ENCODE measurements at places on chromosomes 2 and 18.
A peak's percentile ranks its signal among the peaks of the same experiment; 100 is the strongest.

- no peak for DNase-seq
These were observed 2.4 kb downstream of the KLF11 start for GRCh38 chr2:10045561-10046355.

GRCh38 chr2:142926445-142926844, 49.0 kb downstream of the KYNU start:
- DNase-seq, result no peak

DNA sequence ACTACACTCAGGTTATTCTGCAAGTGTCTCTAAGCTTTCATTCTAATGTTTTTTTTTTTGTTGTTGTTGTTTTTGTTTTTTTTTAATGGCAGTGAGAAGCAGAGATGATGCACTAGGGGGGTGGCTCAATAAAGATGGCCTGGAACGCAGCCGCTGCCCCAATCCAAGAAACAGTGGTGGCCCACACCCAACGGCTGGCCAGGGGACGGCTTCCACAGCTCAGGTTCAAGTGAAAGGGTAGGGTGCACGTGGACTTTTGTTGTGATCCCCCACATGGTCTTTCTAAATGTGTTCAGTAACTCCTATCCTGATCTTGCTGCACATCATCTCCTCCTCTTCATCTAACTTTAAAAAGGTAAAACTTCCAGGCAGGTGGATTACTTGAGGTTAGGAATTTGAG, 190.1 kb downstream of the NDUFA10 start:
- no peak for DNase-seq

DNA sequence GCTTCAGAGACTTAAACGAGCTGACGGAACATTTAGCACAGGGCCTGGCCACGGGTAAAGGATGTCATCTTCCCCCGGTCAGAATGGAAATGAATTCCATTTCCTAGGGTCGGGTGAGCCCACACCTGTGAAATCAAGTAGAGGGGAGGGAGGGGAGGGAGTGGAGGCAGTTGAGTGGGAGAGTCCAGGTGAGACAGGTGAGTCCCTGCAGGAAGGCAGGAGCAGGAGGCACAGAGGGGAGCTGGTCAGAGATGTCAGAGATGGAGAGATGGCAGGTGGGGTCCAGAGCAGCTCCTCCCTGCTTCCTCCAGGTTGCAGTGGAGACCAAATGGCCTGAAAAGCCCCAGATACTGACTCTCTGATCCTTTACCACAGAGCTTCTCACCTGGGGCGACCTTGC, 55.2 kb downstream of the SH3BP4 start:
- DNase-seq, result no peak

DNA sequence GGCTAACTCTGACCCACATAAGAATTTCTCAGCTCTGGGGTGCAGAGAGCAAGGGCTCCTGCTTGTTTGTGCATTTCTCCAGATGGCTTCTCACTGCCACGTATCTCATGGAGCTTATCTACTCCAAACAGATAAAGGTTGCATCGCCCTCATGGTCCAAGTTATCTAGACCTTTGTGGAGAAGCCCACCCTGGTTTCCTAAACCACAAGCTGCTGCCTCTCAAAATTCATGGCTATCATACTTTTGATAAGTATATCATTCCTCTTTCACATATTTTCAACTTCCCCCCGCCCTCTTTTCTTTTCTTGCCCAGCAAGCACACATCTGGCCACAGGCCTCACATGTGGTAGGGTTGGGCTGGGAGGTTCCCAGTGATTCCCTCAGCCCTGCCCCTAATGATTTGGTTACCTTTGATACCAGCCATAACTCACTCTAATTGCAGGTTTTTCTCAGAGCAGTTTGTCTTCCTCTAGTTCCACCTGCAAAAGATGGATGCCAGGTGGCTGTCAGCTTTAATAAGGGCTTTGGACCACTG, 146.0 kb downstream of the RHBDD1 start:
- DNase-seq, result no peak

- no peak for DNase-seq
These were observed 18.9 kb downstream of the AAK1 start for GRCh38 chr2:69624611-69625010.

DNA sequence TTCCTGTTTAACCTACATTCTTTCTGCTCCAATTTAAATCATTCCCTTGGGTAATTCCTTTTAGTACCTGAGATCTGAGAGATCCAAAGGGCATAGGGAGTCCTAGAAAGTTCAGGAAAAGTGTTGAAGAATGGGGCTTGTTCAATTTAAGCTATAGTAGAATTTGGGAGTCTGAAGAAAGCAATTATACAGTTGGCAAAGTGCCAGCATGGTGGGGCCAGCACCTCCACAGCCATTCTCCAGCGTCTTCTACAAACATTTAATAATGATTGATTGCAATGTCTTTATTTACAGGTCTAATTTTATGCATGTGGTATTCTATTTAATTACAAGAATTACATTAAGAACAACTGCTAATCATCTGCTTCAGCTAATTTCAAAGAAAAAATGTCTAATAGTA, 957.7 kb upstream of the GYPC start:
- DNase-seq, result no peak

GRCh38 chr2:224360801-224361251, 41.1 kb downstream of the FAM124B start:
- DNase-seq, result no peak

DNA sequence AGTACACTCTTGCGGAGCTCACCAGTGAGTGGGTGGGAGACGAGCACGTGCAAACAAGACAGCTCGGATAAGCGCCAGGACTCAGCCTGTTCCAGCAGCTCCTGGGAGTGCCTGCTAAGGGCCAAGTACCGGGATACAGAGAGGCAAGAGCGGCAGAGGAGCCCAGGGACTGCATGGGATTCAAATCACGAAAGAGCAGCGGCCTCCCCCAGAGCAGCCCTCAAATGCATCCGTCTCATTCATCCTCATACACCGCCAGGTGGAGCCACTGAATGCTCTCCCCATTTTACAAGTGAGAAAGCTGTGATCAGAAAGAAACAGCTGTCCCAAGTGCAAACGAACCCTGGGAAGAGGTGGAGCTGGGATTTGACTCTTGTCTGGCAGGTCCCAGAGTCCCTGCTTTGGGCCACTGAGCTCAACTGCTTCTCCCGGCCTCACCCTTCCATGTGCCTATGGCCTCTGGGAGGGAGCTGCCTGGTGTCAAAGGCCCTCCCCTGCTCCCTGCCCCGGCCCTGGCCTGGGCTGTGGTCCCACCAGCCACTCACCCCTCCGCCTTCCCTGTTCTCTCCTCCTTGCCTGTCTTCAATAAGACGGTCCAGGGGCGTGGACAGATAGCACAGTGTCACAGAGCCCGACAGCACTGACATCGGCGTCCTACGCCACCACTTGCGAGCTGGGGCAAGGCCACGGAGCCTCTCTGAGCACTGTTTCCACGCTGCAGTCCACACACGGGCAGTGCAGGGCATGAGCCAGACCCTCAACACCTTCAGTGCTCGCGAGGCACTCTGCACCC, 72.8 kb upstream of the TAF1B start:
- peak; percentile 27 for DNase-seq

DNA sequence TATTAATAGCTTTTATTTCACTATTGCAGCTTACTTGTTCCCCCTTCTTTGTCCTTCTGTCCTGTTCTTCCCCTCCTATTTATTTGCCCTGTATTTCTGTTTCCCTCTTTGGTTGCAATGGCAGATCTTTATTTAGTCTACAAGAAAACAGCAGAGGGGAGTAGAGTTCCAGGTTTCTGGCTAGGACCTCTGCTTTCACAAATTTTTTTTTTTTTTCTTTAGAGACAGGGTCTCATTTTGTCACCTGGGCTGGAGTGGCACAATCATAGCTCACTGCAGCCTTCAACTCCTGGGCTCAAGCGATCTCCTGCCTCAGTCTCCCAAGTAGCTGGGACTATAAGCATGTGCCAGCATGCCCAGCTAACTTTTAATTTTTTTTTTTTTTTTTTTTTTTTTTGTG, 188.1 kb upstream of the SPRED2 start:
- no peak for DNase-seq

DNA sequence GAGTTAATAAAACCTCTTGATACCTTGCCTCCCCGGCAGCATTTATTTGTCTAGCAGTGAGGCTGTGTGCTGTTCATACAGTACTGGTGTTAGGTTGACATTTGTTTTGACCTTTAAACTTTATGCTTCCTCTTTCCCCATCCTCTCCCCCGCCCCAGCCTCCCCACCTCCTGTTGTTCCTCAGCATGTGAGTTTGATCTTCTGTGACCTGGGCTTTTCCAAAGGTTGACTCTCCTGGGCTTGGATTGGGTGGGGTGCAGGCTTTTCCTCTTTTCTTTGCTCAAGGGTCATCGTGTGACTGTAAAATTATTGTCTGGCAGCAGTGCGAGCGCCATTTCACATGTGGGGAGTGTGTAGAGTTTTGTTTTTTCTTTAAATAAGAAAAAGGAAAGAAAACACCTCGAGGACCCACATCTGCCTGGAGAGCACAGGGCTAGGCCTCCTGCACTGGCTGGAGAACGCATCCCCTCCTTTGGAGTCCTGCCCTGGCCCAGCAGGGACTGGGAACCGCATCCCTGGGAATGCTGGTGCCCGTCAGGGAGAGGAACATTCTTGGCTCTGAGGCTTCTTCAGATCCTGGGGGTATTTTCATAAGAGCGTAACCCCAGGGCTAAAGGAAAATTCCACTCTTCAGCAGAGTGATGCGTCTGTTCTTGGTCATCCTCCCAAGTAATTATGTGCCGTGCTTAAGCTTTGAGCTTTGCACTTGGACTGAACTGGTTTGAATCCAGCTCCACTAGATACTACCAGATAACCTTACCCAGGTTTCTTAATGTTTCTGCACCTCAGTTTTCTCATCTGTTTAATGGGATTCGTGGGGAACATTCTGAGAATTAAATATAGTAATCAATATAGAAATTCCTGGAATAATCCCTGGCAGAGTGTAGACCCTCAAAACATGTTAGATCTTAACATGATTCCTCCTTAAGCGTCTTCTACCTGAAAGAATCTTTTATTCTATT, 91.5 kb downstream of the SETBP1 start:
- no peak for DNase-seq

- DNase-seq, result no peak
These were observed 103.3 kb downstream of the ST6GAL2 start for GRCh38 chr2:106782681-106783080.

DNA sequence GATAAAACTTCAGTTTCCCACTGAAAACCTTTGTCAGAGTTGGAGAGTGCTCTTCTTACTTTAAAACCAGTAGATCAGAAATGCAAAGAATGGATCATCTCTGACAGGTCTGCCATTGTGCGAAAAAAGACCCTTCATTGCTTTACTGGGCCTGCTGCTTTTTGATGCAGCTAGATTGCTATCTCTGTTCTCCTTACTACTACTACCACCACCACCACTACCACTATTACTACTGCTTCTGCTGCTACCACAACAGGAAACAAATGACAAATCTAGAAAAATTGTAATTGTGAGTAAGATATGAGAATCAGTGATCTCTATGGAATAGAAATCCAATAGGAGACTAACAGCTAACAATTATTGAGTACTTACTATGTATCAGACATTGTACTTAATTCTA, 85.8 kb downstream of the PKP4 start:
- no peak for DNase-seq

GRCh38 chr2:58350484-58350883, 109.4 kb upstream of the FANCL start:
- no peak for DNase-seq

- no peak for DNase-seq
These were observed 50.2 kb upstream of the FHL2 start for GRCh38 chr2:105449076-105449475.

DNA sequence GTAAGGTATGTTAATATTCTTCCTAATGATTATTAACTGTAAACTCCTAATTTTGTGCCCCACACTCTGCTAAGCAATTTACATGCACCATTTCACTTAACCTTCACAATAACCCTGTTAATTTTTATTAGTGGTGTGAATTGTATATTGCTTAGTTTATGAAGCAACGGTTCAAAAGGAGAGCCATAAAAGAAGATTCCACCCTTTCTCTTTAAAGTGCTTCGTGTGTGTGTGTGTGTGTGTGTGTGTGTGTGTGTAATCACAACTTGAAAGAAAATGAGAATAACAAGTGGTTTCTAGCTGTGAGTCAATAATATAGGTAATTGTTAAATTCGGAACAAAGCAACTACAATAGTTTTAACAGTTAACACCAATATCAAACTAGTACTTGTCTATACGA, 60.6 kb downstream of the CCNT2 start:
- DNase-seq, result no peak

DNA sequence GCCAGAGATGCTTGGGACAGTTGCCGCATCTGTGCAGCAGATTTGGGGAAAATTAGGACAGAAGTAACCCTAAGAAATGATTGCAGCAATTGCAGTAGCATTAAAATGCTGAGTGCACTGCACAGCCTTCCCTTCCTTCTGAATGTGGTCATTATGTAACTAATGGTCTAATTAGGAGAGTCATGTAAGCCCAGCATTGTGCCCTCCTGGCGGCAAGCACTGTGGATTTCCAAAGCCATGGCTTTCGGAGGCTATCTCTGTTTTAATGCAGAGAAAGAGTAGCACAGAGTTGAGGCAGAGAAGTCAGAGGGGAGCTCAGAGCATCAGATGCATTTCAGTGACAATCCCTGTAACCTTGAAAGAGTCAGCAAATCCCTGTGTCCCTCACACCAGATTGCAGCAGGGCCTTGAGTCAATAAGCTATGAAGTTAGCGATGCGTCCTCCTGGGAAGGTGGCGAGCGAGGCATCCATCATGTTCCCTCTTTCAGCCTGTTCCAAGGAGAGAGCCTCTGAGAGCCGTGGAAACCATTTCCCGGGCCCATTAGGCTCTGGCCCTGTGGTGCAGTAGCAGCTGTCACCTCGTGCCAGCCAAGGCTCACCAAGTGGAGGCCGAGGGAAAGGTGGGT, 307.2 kb downstream of the FBXO15 start:
- peak; percentile 26 for DNase-seq

GRCh38 chr2:15772086-15772595, 168.2 kb upstream of the MYCN start:
- no peak for DNase-seq

DNA sequence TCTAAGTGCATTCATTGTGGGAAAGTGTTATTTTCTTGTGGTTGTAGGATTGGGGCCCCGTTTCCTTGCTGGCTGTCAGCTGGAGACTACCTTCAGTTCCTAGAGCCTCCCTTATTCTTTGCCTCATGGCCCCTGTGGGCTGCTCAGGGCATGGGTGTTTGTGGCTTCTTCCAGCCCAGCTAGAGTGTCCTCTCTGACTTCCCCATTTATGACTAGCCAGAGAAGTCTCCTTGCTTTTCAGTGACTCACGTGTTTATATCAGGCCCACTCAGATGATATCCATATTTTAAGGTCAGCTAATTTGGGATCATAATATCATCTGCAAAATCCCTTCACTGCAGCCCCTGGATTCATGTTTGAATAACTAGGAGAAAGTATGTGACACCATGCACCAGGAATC, 62.8 kb downstream of the DTNA start:
- DNase-seq, result no peak

- DNase-seq, result no peak
These were observed 300.9 kb downstream of the PHLPP1 start for GRCh38 chr18:63016270-63016669.
